ENCODE measurements at places on chromosomes 3 and 15.

DNA sequence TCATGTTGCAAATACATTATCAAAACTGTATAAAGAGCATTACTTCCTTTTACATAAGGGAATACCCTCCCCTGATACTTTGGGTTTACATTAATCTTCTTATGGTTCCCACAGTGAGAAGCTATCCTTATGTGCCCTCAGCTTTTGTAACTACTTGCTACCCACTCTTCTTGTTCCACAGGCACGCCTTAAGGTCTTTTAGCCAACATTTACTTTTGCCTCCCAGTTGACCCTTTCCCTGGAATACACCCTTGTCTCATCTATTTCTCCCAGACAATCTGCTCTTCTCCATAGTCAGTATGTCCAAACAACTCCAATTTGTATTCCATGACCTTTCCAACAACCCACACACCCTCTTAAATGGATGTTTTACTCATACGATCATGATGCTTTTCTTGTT, 116.8 kb upstream of the COL8A1 start:
- DNase-seq = no peak

- DNase-seq = no peak
Observed at GRCh38 chr3:72628065-72628464, 220.2 kb downstream of the SHQ1 start.

- no peak for DNase-seq
Observed at GRCh38 chr3:148863814-148864213, 1.3 kb upstream of the CPA3 start.

DNA sequence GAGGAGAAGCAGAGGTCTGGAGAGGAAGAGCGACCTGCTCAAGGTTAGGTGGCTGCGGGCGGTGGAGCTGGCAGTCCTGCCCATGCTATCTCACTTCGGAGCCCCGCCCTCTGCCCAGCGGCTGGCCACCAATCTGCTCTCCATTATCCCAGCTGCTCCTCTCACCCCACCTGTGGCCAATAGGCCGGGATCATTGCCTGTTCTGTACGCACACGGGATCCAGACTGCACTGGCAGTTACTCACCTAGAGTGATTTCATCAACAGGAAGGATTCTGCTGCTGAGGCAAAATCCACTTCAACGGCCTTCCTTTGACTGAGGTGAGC, 100.6 kb downstream of the TLE3 start:
- no peak for DNase-seq

GRCh38 chr3:120258009-120258408, 27.0 kb downstream of the GPR156 start:
- no peak for DNase-seq

- DNase-seq = no peak
Observed at GRCh38 chr3:19920401-19921080, 13.5 kb downstream of the EFHB start.

GRCh38 chr3:123126031-123126430, 59.2 kb downstream of the PDIA5 start:
- DNase-seq = no peak
